ENCODE measurements at places on chromosomes 5 and 9. TPM values are rescaled to one million over a fixed set of nuclear protein-coding genes. Genes with fewer than 3 reads are reported as not detected.

Gene DIPK1B
- 3.0 TPM for total RNA-seq

- no peak for DNase-seq
Measured at GRCh38 chr5:135999406-136000139, 29.2 kb upstream of the TGFBI start.

GRCh38 chr9:33044677-33045282 is 19.7 kb downstream of the DNAJA1 start:
- DNase-seq = peak; percentile 64

DNA sequence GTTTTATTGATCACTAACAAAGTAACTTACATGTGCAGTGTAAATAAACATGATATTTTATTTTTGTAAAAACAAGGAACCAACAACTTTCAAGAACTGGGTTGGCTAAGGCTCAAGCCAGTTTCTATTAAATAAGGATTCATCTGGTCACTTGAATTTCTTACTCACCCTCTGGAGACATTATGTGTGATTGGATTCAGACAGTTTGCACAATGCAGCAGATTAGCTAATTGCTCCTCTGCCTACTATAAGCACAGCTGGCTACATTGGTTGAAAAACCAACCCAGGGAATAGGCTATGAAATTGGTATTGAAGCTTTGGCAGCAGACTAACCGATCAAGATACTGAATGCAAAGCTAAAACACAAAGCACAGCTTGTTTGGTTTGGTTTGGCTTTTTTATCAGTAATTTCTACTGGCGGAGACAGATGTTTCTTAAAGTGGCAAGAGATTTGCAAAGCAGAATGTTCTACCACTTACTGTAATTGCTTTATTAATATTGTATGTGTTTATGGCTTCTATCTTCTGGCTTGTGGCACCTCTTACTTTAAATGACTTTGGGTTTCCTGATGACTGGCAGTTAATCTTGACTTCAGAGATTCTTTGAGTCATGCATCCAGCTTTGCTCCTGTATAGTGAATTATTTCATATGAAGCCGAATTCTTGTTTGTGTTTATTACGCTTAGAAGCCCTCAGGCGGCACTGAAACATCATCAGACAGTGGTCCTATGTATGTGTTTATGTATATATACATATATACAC is 231.5 kb downstream of the MPDZ start:
- no peak for DNase-seq

Gene IFNA21
- total RNA-seq = not detected

GRCh38 chr9:115794921-115795475 is 358.6 kb upstream of the PAPPA start:
- no peak for DNase-seq

DNA sequence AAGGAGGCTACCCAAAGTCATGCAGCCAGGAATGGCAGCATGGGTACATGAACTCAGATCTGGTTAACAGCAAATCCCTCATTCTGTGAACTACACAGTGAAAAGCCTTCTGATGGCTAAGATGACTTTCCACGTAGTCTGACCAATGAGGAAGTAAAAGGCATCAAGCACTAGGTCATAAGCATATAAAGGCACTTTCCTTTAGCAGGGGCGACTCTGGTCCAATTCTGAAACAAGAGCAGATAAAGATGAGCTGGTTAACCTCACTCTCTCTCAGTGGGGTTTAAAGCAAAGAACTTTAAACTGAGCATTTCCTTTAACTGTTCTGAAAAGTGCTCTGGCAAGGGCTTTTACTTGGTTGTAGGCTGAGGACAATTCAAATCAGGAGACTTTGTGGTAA is 21.1 kb downstream of the PSMB7 start:
- DNase-seq = no peak

Gene WHRN
- 2.8 TPM for total RNA-seq

GRCh38 chr9:122028089-122028488 is 65.0 kb downstream of the TTLL11 start:
- no peak for DNase-seq

DNA sequence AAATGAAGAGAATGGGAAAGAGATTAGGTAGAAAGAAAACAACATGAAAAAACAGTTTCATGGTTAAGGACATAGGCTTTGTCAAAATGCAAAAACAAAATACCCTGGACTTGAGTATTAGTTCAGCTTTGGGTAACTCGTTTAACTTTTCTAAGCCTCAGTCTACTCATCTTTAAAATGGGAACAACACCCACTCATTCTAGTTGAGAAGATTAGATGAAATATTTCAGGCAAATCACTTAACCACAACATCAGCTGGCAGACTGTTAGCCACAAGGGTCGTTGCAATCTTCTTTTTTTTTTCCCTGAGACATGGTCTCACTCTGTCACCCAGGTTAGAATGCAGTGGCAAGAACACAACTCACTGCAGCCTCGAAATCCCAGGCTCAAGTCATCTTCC is 185.6 kb downstream of the DCP2 start:
- DNase-seq = no peak

DNA sequence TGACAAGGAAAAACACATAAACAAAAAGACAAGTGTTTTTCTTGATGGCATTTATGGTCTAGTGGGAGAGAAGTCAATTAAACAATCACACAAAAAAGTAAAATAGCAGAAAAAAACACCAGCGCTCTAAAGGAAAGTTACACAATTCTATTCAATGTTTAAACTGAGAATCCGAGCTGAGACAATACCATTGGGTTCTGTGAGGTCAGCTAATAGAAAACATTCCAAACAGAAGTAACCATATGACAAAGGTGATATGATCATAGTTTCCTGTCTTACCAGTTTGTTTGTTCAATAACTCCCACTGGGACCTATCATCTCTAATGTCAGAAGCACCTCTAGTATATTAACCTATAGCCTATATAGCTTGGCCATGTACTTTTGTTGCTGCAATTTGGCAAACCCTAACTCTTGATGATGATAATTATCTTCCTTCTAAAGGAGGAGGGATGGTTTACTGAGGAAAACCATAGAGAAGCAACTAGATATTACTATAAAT is 1030.0 kb downstream of the CDH12 start:
- no peak for DNase-seq

- DNase-seq = no peak
Measured at GRCh38 chr5:16586556-16586955, 30.2 kb downstream of the RETREG1 start.

Gene FAM153A
- 0.73 TPM for total RNA-seq

DNA sequence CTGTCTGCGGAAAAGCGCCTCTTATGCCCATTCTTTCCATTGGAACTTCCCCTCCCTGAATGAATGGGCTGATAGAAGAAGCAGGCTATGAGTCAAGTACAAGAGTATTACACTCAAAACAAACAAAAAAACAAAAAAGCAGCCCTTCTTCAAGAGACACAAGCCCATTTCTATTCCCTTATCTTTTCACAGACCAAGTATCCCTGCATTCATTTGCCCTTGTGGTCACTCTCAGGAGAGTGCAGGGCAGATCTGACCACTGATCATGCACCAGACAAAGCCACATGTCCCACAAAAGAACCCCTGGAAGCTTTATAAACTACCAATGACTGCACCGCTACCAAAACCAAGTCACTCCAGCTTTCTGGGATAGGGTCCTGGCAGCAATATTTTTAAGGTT is 262.5 kb upstream of the TAS2R1 start:
- no peak for DNase-seq

GRCh38 chr9:32551276-32552051 is 663 bp upstream of the SMIM27 start:
- no peak for DNase-seq

- no peak for DNase-seq
Measured at GRCh38 chr9:118734696-118735095, 634.5 kb downstream of the BRINP1 start.

Gene NXNL2
- total RNA-seq = not detected

DNA sequence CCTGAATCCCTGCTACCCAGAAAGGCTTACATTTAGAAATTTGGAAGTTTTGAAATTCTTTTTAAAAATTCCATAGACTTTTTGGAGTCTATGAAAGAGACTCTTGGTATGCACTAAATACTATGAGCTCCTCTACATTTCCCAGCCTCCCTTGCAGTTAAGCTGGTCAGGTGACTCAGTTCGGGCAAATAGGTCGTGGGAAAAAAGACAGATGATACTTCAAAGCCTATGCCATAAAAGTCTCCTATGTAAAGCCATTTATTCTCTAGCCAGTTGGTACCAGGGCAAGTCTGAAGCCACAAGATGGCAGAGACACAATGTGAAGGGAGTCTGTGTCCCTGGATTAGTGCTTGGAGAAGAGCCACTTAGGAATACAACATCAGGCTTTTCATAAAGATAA is 101.8 kb downstream of the BOD1 start:
- no peak for DNase-seq

DNA sequence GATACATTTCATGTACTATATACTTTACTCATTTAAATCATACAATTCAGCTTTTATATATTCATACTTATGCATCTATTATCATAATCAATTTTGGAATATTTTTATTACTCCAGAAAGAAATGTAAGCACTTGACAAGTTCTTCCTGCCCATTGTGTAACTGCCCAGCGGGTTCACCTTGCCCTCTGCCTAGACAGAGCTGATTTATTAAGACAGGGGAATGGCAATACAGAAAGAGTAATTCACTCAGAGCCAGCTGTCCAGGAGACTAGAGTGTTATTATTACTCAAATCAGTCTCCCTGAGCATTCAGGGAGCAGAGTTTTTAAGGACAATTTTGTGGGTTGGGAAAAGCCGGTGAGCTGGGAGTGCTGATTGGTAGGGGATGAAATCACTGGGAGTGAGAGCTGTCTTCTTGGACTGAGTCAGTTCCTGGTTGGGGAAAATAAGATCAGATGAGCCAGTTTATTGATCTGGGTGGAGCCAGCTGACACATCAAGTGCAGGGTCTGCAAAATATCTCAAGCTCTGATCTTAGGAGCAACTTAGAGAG is 16.1 kb upstream of the SPIN1 start:
- no peak for DNase-seq

Gene DOCK8
- total RNA-seq = 10.6 TPM

DNA sequence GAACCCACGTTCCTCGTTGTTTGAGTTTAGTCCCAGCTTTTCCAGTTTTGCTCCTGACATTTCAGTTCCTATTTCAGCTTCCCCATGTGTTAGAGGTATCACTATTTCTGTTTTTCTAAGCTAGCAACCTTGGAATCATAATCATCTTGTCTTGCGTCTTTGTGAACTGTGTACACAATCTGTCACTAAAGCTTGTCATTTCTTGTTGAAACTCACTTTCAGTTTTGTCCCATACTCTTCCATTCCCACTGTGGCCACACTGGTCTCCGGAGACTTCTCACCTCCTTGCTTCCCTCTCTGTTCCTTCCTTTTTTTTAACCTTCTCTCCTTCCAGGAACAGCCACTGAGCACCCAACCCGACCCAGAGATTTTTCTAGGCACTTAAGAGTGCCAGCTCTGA is 36.9 kb downstream of the TGFBR1 start:
- no peak for DNase-seq

Gene NPR3
- 3.5 TPM for total RNA-seq

Data from left lobe of liver (tissue), 2 donors.